Stimulated activated CD8-positive, alpha-beta memory T cell treated with anti-CD3 and anti-CD28 coated beads, Interleukin-12 subunit alpha, Interleukin-12 subunit beta, amount 100 ng/mL, for 4 hours (primary cell): ENCODE measurements at places on chromosomes 11 and 22.

GRCh38 chr11:90476442-90477007 is 253.7 kb upstream of the CHORDC1 start:
- no peak for DNase-seq

DNA sequence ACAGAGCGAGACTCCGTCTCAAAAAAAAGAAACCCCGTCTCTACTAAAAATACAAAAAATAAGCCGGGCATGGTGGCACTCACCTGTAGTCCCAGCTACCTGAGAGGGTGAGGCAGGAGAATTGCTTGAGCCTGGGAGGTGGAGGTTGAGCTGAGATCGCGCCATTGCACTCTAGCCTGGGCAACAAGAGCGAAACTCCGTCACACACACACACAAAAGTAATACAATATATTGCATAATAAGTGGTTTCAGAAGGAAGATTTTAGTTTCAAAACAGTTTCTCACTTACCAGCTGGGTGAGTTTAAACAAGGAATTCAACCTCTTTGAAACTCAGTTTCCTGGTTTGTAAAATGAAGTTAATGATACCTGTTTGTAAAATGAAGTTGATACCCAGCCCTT is 32.7 kb upstream of the HTR3A start:
- no peak for DNase-seq

DNA sequence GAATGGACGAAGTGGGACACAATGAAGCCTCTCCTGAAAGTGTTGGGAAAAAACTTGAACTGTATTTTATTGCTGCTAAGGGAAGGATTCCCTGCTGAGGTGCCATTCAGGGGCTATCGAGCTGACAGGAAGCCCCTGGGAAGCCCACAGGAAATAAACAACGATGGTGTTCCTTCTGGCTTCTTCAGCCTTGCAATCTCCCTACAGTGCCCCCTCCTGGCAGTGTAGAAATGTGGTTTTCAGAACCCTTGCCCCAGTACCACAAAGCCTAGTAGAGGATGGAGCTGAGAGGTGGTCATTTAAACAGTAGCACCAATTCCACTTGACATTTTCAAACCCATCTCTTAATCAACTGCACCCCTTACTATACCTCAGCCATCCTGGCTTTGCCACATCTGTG is 676.7 kb upstream of the ARHGAP42 start:
- no peak for DNase-seq

- DNase-seq = no peak
These were observed 1758.2 kb upstream of the RAG2 start for GRCh38 chr11:38356255-38356654.

GRCh38 chr22:22380098-22381030 is 128.2 kb downstream of the ZNF280B start:
- no peak for DNase-seq

DNA sequence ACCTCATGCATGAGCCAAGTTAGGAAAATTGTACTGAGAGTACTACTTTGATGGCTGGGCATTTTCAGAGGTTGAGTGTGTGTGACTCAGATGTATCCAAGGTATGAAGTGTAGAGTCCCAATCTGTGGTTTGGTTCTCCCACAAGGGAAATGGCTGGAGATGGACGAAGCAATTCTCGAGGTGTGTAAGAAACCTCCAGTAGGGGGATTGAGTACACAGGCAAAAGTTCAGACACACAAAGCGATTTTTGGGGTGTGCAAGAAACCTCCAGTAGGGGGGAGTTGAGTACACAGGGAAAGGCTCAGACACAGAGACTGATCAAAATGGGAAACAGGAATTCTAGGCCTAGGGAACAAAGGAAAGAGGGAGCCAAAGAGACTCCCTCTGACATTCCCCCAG is 1536.3 kb downstream of the FAM181B start:
- no peak for DNase-seq

DNA sequence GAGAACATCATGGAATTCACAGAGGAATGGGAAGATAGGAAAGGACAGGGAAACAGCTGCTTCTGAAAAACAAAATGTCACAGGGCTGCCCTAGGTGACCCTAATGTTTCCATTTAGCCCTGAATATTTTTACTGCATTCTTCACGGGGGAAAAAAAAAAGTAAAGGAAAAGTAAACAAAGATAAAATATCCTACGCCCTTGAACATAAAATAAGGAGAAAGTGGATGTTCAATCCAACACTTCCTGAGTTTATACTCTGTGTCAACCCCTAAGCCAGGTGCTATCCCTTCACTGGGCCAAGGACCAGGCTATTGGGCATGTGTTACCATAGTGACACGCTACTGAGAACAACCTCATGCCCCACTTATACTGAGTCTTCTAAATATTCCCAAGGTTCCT is 84.7 kb downstream of the FAM76B start:
- no peak for DNase-seq

DNA sequence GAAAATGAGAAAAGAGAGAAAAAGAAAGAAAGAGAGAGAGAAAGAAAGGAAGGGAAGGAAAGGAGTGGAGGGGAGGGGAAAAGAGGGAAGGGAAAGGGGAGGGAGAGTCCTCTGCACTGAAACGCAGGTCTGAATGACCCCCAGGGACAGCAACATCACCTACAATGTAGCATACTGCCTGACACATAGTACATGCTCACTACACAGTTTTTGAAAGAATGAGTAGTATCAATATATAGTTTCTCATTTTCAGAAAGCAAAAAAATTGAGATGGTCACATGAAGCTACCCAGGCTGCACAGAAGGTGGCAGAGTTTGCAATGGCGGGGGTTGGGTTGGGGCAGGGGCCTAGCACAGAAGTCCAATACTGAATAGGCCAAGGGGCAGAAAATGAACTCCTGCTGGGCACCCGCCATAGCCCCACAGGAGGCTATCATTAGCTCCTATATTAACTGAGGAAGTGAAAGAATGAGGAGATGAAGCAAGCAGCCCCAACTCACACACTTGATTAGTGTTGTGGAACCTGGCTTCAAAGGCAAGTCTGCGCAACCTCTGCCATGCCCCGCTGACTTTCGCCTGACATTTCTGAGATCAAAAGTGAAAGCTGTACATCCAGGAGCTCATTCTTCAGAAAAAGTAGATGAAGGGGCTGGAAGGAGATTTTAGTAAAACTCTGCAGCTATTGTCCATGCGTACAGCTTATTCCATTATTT is 241.2 kb upstream of the SYN3 start:
- DNase-seq = no peak

- DNase-seq = no peak
These were observed 109.8 kb downstream of the PTPRJ start for GRCh38 chr11:48090174-48090573.

DNA sequence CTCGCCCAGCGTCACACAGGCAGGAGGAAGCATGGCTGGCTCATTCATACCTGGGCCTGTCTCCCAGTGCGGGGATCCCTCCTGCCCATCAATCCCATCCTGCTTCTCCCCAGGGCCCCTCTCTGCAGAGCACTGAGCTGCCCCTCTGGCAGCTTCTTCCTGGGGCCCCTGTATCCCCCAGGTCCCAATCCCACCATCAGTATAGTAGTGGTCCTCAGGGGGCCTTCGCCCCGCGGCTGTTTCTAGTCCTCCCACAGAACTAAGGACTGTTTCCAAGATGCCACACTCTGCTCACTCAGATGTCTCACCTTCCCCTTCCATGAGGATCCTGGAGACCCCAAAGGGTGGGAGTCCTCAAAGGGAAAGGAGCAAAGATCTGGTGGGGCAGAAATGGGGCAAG is 97.6 kb downstream of the PDE2A start:
- no peak for DNase-seq

DNA sequence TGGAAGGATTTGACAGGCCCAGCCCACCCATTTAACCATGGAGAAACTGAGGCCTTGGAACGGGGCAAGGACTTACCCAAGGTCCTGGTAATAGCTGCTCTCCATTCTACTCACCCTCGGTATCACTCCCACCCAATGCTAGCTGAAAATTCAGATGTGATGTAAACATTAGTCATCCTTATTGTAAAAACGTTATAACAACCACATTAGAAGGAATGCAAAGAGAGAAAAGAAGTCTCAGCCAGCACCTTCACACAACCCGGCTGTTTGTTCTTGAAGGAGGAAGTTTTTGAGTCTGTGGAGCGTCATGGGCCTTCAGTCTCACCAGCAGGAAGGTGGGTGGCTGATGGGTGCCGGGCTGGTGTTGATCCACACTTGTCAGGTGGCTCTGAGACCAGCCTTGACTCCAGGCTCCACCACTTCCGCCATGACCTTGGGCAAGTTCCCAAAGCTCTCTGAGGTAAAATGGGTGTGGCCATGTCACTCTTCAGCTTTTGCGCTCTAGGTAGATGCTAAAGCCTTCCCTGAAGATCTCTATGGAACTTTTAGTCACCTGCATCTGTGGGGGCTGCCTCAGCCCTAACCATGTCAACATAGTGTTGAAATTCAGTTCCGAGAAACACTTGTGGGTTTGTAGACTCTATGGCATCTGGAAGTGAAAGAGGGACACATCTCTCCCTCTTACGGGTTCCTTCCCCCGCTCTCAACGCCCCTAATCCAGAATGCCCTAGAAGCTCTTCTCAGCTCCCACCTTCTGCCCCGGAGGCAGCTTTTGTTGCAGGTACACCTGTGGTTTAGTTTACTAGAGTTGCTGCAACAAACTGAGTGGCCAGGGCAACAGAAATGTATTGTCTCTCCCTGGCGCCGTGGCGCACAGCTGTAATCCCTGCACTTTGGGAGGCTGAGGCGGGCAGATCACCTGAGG is 14.8 kb downstream of the CD6 start:
- peak; percentile 73 for DNase-seq

DNA sequence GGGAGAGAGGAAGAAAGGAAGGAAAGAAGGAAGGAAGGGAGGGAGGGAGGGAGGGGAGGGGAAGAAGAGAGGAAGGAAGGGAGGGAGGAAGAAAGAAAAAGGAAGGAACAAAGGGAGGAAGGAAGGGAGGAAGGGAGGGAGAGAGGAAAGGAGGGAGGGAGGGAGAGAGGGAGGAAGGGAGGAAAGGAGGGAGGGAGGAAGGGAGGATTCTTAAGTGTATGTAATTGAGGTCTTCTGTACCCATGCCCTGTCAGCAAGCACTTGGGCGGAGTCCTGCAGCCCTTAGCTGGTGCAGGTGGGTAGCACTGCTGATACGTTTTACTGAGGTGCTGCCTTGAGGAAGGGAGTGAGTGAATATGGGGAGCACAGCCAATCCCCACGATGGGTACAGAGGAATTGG is 56.9 kb upstream of the RASD2 start:
- no peak for DNase-seq

DNA sequence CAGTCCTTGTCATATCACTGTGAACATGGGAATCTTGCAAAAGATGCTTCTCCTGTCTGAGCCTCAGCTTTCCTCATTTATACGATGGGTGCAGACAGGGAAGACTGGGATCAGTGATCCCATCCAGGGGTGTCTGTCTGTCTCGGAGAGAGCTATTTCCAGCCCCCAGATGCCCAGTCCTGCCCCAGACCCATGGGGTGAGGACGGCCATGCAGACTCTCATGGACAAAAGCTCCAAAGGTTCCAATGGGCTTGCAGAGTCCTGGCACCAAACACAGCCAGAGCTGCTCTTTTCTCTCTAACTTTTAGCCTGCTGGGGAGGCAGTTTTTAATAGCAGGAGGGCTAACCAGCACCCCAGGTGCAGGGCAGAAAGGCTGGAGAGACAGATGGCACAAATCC is 5.2 kb downstream of the SCUBE1 start:
- no peak for DNase-seq

DNA sequence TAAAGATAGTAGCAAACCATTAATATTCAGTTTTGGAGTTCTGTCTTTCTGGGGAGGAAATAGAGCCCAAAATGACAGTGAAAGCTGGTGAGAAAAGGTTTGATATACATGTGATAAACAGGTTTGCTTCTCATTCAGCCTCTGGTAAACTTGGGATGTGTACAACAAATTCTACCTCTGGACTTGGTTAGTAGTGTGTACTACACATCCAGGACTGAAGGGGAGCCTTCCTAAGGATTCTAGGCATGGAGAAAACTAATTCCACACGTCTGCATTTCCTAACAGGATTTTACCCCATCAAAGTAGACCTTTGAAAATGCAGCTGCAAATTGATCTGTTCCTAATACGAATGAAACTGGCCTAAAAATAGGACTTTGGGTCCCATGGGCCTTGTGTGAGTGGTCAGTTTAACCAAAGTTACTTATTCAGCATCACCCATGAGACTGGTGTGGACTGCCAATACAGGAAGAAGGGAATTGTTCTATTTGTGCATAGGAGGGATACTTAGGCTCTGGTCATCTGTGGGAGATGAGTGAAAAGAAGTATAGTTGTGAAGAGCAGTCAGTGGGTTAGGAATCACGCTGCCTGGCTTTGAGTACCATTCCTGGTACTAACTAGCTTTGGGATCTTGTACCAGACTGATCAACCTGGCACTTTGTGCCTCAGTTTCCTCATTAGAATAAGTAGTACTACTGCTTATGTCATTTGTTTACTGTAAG is 74.2 kb downstream of the YAP1 start:
- no peak for DNase-seq

GRCh38 chr22:48258811-48259210 is 1496.4 kb downstream of the TBC1D22A start:
- no peak for DNase-seq

DNA sequence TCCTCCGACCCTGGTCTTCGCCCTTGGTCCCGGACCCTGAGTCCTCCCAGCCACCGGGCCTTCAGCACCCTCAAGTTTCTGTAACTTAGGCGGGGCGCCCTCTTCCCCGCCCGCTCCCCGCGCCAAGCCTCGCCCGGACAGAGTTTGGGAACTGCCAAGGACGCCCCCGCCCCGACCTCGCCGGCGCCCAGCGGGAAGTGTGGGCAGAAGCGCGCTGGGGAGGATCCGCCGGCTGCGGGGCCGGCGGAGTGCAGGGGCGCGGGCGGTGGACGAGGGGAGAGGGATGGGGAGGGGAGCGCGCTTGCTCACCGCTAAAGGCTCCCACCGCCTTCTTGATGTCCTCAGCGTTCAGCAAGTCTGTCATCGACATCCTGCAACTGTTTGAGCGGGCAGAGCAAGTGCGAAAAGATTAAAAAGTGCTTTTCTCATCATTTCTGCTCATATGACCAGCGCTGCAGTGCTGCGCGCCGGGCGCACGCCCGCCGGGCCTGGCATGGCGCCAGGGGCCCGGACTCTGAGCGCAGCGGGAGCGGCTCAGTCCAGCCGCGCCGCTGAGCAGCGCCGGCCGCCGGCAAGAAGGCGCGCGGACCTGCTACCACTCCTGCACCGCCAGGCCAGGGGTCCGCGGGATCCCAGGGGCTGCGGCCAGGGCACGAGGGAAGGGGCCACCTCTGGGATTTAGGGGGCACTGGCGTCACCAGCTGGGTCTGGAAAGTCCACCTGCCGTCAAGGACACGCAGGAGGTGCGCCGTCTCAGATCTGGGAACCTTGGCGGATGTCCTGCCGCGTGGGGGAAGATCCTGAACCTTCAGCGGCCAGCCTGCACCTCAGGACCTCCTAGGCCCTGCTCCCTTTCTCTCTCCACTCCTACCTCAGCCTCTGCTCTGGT is at the start of gene PVALB:
Gene PVALB (minus strand): TSS at position 400 of the 889 bp plus-strand sequence. CDS start 30 bp downstream, at position 370.
- DNase-seq = no peak

DNA sequence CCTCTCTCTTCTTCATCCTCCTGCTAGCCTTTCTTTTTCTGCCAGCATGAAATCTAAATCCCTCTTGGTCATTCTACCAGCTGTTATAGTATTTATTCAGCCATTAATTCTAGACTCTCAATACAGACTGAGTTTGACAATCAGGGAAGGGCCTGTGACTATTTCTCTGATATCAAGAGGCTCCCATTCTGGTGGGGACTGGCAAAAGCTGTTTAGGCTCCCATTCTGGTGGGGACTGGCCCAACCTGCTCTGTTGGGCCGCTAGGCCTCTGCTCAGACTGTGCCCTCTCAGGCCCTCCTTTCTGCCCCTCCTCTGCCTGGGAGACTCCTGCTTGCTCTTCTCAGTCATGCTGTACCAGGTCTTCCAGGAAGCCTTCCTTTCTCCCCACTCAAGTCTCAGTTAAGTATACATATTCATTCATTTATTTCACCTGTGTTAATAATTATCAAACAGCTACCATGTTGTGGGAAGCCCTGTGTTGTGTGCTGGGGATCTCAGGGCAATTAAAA is 323.7 kb upstream of the NARS2 start:
- no peak for DNase-seq

- no peak for DNase-seq
These were observed 41.7 kb upstream of the AQP11 start for GRCh38 chr11:77547863-77548551.
